A549 treated with CpdA at 1 μM for 4 hours (cell line): ENCODE measurements at places on chromosomes 1 and 21. TPM values are rescaled to one million over a fixed set of nuclear protein-coding genes. Genes with fewer than 3 reads are reported as not detected.

Gene ABCG1
- 1.8 to 2.9 TPM (median 2.0 TPM) in 5 replicates for total RNA-seq

Gene CD1D
- 0.05 TPM in 1 of 5 replicates, not detected in the others for total RNA-seq

Gene AXDND1
- total RNA-seq: 0.18 to 0.54 TPM (median 0.21 TPM) in 3 of 5 replicates, not detected in the others

Gene TIE1
- total RNA-seq: not detected in 5 replicates

Gene DEPDC1
- 12.2 to 15.3 TPM (median 13.7 TPM) in 5 replicates for total RNA-seq
